Effector memory CD4-positive, alpha-beta T cell (primary cell): ENCODE measurements at places on chromosomes 16 and 17.
A peak's percentile ranks its signal among the peaks of the same experiment; 100 is the strongest.

GRCh38 chr16:47061204-47061603 lies 82.5 kb downstream of the NETO2 start:
- no peaks in the 10 kb centered on the region for H3K36me3 ChIP-seq
- no peak for DNase-seq
- H3K27me3 ChIP-seq = no peaks in the 10 kb centered on the region
- H3K4me1 ChIP-seq = no peaks in the 10 kb centered on the region
- H3K4me3 ChIP-seq = no peak overlapping the region

- no peak overlapping the region for H3K4me3 ChIP-seq
- no peak overlapping the region for H3K27ac ChIP-seq
- H3K4me1 ChIP-seq = peaks cover 36% of the 10 kb centered on the region
Observed at GRCh38 chr17:50920891-50921586, 54.9 kb upstream of the TOB1 start.

DNA sequence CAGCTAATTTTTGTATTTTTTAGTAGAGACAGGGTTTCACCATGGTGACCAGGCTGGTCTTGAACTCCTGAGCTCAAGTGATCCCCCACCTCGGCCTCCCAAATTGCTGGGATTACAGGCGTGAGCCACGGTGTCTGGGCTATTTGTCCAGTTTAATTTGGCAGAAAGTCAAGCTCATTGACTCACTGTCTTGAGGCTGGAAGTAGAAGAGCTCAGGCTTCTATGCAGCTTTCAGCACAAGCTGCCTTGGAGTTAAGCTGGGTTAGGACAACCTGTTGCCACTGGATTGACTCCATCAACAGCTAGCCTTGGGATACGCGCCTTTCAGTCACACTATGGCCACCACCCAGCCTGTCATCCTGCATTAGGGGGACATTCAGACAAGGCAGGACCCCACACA lies 76.2 kb upstream of the DNAH17 start:
- H3K27ac ChIP-seq = no peak overlapping the region
- no peaks in the 10 kb centered on the region for H3K36me3 ChIP-seq
- no peak overlapping the region for H3K4me3 ChIP-seq
- DNase-seq = no peak
- no peaks in the 10 kb centered on the region for H3K27me3 ChIP-seq
- no peaks in the 10 kb centered on the region for H3K4me1 ChIP-seq

DNA sequence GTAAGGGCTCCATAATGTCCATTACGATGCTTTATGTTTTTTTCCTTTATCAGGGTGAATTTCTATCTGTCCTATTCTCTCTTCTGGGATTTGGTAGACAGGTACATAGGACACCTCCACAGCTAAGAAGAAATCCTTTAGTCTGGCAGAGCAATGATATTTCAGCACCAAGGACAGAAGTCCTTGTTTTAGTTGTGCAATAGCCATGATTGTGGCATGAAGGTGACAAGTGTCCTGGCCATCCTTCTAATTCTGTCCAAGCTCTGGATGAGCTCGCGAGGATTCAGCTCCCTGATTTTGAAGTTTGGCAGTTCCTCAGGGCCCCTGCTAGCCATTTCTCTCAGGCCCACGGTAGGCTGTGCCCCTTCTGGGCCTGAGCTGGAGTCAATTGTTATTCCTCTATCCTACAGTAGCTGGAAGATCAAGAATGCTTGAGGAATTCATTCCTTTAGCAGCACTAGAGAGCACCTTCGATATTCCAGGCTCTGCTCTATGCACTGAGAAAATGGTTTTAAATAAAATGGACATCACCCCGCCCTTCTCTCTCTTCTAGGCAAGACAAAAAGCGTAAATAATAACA lies 320.8 kb downstream of the XYLT1 start:
- no peak overlapping the region for H3K27ac ChIP-seq
- H3K36me3 ChIP-seq = no peaks in the 10 kb centered on the region
- DNase-seq = no peak
- H3K4me3 ChIP-seq = no peak overlapping the region
- no peaks in the 10 kb centered on the region for H3K27me3 ChIP-seq

GRCh38 chr17:14301279-14302090 lies 604 bp downstream of the HS3ST3B1 start:
- H3K27ac ChIP-seq = peak overlapping the region; percentile 72
- peaks cover 23% of the 10 kb centered on the region for H3K27me3 ChIP-seq
- H3K4me1 ChIP-seq = peaks cover 63% of the 10 kb centered on the region
- H3K36me3 ChIP-seq = no peaks in the 10 kb centered on the region
- DNase-seq = no peak

- DNase-seq = no peak
- H3K27me3 ChIP-seq = no peaks in the 10 kb centered on the region
- no peaks in the 10 kb centered on the region for H3K36me3 ChIP-seq
- H3K4me3 ChIP-seq = no peak overlapping the region
Observed at GRCh38 chr17:60345233-60345632, 46.7 kb downstream of the USP32 start.

DNA sequence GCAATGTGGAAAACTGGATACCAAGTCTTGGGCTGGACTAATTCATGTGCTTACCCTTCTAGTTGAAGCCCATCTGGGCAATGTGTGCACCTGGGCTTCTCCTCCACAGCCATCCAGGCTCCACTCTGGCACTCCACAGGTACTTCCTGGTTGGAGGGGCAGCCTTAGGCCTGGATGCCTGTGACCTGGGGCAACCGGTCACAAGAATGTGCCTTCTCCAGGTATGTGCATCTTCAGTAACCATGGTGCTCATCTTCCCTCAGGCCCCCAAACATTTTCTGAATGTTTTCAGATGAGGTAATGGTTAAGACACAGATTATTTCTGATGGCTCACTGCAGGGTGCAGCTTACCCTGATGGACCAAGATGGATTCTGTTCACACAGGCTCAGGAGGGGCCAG lies 11.1 kb downstream of the C16orf86 start:
- no peak overlapping the region for H3K4me3 ChIP-seq
- H3K4me1 ChIP-seq = no peaks in the 10 kb centered on the region
- H3K36me3 ChIP-seq = no peaks in the 10 kb centered on the region
- no peak overlapping the region for H3K27ac ChIP-seq

- H3K27ac ChIP-seq = no peak overlapping the region
- no peak for DNase-seq
- no peaks in the 10 kb centered on the region for H3K27me3 ChIP-seq
- H3K4me1 ChIP-seq = no peaks in the 10 kb centered on the region
- no peaks in the 10 kb centered on the region for H3K36me3 ChIP-seq
Observed at GRCh38 chr16:81786868-81787267, 7.8 kb downstream of the PLCG2 start.

DNA sequence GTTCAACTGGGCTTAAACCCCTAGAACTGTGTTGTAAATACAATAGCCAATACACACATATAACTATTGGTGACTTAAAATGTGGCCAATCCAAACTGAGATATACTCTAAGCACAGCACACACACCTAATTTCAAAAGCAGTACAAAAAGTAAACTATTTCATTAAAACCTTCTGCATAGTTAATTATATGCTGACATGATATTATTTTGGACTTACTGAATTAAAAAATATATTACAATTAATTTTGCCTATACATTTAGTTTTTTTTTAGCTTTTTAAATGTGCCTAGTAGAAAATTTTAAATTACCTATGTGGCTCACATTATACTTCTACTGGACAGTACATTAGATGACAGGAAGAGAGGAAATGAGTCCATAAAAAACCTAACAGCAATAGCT lies 21.5 kb downstream of the MED13 start:
- no peaks in the 10 kb centered on the region for H3K27me3 ChIP-seq
- H3K27ac ChIP-seq = no peak overlapping the region
- H3K4me1 ChIP-seq = no peaks in the 10 kb centered on the region

DNA sequence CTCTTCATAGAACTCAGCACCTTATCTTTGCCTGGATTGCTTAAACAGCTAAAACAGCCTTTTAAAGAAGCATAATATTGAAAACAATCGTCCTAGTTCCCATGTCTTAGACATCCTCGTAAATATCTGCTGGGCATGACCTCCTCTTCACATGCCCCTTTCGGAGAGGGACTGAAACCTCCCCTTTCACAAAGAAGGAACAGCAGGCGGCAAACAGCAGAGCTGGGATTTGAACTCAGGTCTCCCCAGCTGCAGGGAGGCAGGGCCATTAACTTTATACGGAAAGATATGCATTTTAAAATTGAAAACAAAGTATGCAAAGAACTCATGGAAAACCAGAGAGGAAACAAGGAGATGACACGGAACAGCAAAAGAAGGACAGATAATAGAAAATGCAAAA lies 249.9 kb downstream of the FOXL1 start:
- H3K27ac ChIP-seq = no peak overlapping the region
- no peaks in the 10 kb centered on the region for H3K36me3 ChIP-seq
- no peaks in the 10 kb centered on the region for H3K27me3 ChIP-seq
- no peak overlapping the region for H3K4me3 ChIP-seq

GRCh38 chr17:8785547-8786413 lies 13.4 kb downstream of the MFSD6L start:
- H3K27ac ChIP-seq = no peak overlapping the region
- no peak overlapping the region for H3K4me3 ChIP-seq
- peaks cover 4% of the 10 kb centered on the region for H3K4me1 ChIP-seq
- peak; percentile 20 for DNase-seq
- no peaks in the 10 kb centered on the region for H3K27me3 ChIP-seq

DNA sequence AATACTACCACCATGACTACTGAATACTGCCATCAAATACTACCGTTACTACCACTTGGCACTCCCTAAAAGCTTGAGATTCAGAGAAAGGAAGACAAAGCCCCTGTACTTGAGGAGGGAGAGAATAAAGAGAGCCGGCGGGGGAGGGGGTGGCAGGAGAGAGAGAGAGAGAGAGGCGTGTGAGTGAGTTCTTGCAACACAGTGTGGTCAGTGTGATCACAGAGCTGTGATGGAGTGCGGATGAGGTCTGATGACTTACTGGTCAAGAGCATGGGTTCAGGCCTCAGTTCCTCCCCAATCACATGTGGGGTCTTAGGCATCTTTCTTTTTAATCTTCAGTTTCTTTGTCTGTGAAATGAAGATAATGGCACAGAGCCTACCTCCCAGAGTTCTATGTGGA lies 19.2 kb downstream of the PRKCB start:
- H3K4me3 ChIP-seq = no peak overlapping the region
- no peak for DNase-seq
- no peaks in the 10 kb centered on the region for H3K36me3 ChIP-seq
- H3K4me1 ChIP-seq = peaks cover 11% of the 10 kb centered on the region
- H3K27me3 ChIP-seq = no peaks in the 10 kb centered on the region

GRCh38 chr17:69869667-69870066 lies 205.4 kb upstream of the KCNJ16 start:
- H3K27ac ChIP-seq = no peak overlapping the region
- no peak for DNase-seq
- H3K27me3 ChIP-seq = no peaks in the 10 kb centered on the region
- no peaks in the 10 kb centered on the region for H3K36me3 ChIP-seq
- no peaks in the 10 kb centered on the region for H3K4me1 ChIP-seq
- no peak overlapping the region for H3K4me3 ChIP-seq

- no peak overlapping the region for H3K27ac ChIP-seq
- no peaks in the 10 kb centered on the region for H3K36me3 ChIP-seq
- no peak overlapping the region for H3K4me3 ChIP-seq
- peaks cover 22% of the 10 kb centered on the region for H3K4me1 ChIP-seq
Observed at GRCh38 chr17:43665937-43666236, 4.2 kb upstream of the MEOX1 start.

GRCh38 chr17:27547301-27547683 lies 83.7 kb upstream of the LGALS9 start:
- no peak overlapping the region for H3K4me3 ChIP-seq
- H3K27ac ChIP-seq = no peak overlapping the region
- no peaks in the 10 kb centered on the region for H3K36me3 ChIP-seq
- H3K4me1 ChIP-seq = peaks cover 13% of the 10 kb centered on the region
- DNase-seq = no peak
- no peaks in the 10 kb centered on the region for H3K27me3 ChIP-seq

DNA sequence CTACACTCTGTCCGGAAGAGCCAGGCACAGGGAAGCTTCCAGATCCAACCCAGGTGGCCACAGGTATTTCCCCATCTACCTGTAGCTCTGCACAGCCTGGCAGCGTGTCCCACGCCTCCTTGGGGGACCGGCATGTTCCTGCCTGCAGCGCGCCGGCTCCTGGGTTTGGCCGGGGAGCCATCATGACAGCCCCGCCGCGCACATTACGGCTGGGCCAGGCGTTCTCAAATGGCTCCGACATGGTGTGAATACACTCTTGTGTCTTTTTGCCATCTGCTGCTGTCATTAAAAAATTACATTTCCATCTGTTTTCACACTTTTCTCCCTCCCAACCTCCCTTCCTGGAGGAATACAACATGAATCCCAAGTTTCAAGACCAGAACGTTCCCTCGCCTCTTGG lies 8.0 kb upstream of the GINS2 start:
- no peak overlapping the region for H3K4me3 ChIP-seq
- no peak overlapping the region for H3K27ac ChIP-seq
- H3K27me3 ChIP-seq = no peaks in the 10 kb centered on the region
- H3K4me1 ChIP-seq = no peaks in the 10 kb centered on the region
- H3K36me3 ChIP-seq = no peaks in the 10 kb centered on the region
- no peak for DNase-seq

- H3K4me1 ChIP-seq = no peaks in the 10 kb centered on the region
- no peak overlapping the region for H3K4me3 ChIP-seq
- no peaks in the 10 kb centered on the region for H3K36me3 ChIP-seq
- no peak overlapping the region for H3K27ac ChIP-seq
Observed at GRCh38 chr17:72004611-72005331, 116.0 kb upstream of the SOX9 start.

DNA sequence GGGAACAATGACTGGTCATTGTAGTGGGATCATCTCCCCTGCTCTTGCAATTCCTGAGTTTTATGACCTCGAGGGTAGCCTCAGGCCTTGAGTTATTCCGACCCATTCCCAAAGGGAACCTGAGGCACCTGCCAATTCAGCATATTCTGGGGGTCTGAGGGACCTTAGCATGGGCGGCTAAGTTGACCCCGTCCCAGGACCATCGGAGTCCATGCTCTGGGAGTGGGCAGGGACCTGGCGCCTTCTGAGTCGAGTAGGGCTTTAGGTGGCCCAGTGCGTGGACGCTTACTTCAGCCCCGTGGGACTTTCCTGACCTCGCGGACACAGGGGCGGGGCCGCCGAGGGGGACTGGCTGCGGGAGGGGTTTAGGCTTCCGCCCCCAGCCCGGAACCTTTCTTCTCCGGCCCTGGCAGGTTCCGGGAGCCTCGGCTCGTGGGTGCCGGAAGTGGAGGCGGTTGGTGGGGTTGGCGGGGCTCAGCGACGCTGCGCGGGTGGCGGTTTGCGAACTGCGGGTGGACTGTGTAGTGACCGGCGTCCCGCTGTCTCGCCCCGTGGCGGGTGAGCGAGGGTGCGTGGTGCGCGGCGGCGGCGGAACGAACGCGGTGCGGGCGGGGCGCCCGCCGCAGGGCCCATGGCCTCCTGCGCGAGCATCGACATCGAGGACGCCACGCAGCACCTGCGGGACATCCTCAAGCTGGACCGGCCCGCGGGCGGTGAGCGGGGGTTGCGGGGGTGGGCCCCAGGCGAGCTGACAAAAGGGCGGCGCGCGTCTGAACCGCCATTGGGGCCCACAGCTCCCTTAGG lies at the start of gene EDC4:
EDC4 (plus strand) TSS at position 422 of the 804 bp plus-strand sequence; CDS start at position 632, 210 bp downstream.
- H3K27me3 ChIP-seq = no peaks in the 10 kb centered on the region
- DNase-seq = peak; percentile 77
- peak within 1 kb of the TSS; percentile 89 for H3K4me3 ChIP-seq
- peaks cover 32% of the 10 kb centered on the region for H3K4me1 ChIP-seq
- peak within 1 kb of the TSS; percentile 82 for H3K27ac ChIP-seq
